Nucleus accumbens (tissue), 56 donors: ENCODE measurements at places on chromosomes 13 and 19.

GRCh38 chr19:50563597-50563996, 4.6 kb downstream of the LRRC4B start:
- no peak for DNase-seq

DNA sequence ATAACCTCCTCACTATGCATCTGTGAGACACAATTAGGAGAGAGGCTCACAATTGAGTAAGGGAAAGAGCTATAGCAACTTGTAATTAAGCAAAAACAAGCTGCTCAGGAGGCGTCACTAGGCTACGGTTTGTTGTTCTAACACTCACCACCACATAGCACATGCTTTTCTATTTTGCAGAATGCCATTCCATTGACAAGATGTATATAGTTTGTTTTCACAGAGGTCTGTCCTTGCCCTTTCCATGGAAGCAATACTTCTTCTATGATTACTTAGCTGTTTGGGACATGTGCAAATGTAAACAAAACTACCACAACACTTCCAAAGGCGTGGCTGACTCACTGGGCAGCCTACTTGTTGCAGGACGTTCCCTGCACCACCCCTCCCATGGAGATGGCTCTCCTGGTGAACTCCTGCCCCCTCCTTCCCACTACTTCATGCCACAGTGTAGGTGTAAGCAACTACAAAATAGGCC, 33.9 kb upstream of the FAM216B start:
- no peak for DNase-seq

GRCh38 chr13:27595055-27595811, 25.1 kb downstream of the LNX2 start:
- DNase-seq = no peak

- DNase-seq = no peak
These were observed 168.2 kb downstream of the FGF14 start for GRCh38 chr13:102233566-102234208.

DNA sequence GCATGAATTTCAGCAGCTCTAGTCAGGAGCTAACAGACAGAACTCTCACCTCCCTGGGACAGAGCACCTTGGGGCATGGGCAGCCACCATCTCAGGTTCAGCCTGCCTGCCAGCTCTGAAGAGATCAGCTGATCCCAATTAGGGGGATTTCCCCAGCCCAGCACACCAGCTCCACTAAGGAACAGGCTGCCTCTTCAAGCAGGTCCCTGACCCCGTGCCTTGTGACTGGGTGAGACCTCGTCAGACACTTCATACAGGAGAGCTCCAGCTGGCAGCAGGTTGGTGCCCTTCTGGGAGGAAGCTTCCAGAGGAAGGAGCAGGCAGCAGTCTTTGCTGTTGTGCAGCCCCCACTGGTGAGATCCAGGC, 84.5 kb upstream of the UFM1 start:
- DNase-seq = no peak

GRCh38 chr19:32181216-32181920, 164.0 kb upstream of the ZNF507 start:
- no peak for DNase-seq

GRCh38 chr13:97849305-97849704, 104.2 kb upstream of the IPO5 start:
- no peak for DNase-seq

DNA sequence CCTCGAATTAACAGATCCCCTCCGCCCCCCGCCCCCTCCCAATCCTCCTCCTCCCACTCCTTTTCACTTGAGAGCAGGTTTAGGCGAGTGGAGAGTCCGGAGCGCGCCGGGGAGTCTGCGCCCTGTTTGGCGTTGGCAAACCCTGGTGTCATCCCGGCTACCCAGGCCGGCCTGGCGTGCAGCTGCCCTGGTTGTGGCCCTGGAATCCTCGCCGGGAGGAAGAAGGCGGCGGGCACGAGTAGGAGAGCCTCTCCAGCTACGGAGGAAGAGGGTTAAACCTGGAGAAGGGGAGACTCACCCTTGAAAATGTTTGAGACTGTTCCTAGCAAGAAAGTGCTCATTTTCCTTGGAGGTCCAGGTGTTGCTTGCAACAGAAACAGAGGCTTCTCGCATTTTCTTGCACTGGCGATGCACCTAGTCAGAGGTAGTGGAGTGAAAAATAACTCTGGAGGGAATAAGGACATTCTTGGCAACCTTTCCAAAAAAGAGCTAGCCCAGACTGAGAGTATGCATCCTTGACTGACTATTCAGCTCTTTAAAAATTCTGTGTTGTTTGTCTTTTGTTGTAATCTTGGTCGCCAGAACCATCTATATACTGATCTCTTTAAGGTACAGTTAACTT, 1.3 kb upstream of the SOX21 start:
- DNase-seq = no peak

DNA sequence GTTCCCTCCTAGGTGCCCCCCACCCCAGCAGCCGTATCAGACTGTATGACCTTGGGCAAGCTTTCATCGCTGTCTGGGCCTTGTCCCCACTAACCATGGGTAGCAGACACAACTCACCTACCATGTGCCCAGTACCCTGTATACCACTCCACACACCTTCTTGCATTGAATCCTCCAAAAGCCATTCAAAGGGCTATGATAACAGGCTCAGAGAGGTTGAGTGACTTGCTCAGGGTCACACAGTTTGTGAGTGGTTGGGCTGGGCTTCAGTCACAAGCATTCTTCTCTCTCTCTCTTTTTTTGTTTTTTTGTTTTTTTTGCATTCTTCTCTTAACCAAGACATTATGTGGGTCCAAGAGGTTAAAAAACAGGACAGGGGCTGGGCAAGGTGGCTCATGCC, 2.6 kb downstream of the RASAL3 start:
- no peak for DNase-seq

DNA sequence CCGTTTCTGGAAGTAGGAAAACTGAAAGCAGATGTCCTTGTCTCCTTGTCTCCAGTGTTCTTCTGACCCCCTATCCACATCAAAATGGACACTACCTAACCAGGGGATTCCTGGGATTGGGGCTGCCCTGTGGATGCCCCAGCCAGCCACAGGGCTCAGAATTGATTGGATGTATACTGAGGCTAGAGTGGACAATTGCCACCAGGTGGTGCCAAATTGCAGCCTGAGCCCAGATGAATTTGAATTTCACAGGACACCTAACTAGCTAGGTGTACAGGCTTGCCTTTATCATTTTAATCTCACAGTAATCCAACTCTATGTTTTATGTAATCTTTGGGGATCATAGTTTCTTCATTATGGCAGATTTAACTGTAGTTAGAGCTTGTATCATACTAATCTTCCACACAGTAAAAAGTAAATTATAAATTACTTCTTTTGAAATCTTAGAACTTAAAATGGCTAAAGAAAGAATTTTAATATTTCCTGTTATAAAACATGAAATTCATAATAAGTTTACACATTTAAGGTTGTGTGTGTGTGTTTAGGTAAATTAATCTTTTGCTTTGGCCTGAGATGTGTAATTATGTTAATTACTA, 58.0 kb downstream of the PIBF1 start:
- no peak for DNase-seq

DNA sequence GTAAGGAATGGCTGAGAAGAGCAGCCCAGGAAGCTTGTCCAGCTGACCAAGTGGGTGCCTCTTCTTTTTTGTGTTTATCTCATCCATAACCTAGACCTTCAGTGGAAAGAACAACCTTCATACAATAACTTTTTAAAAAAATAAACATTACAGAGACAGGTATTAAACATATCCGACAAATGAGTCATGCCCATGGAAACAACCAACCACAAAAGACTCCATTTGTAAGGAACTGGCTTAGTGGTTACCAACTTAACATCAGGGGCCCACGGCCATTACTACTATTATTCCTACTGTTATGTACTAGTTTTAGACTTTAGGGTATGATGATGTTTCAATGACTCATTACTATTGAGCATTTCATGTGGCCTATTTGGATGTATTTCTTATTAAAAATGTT, 191.7 kb upstream of the SERP2 start:
- DNase-seq = no peak

DNA sequence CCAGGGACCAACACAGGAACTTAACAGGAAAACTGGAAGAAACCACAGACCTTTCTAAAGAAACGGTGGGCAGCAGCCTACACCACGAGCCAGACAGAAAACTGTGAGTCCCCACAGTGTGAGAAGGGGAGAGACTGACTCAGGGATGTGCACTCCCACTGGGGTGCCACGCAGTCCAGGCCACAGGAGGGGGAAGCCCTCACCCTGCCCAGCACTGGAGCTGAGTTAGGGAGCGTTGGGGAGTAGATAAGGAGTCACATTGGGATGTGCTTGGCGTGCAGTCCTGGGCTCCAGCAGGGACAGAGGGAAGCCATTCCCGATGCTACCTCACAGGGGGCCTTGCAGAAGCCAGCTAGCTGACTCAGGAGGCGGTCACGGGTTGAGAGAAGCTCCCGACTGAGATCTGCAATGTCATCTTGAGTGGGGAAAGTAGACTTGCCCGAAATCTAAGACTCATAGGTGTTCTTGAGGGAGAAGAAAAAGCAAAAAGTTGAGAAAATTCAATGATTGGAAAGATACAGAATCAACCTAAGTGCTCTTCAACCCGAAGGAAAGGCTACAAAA, 17.3 kb downstream of the SIGLEC8 start:
- no peak for DNase-seq

DNA sequence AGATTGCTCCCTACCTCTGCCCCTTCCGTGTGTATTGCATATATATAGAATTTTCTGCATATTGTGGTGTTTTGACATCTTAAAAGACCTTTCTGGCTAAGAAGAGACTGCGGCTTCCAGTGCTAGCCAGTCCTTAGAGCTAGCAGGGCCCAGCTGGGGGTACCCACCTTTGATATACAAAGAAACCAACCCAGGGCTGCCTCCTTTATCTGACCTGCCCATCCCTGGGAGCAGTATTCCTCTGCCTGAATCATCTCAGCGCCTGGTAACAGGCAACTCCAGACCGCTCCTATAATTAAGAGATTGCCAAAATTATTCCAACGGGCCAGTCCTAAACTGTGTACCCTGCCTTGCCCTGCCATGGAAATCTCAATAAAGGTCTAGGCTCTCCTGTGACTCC, 186.3 kb upstream of the RNF113B start:
- no peak for DNase-seq
